ENCODE measurements at places on chromosomes 1 and 21.

DNA sequence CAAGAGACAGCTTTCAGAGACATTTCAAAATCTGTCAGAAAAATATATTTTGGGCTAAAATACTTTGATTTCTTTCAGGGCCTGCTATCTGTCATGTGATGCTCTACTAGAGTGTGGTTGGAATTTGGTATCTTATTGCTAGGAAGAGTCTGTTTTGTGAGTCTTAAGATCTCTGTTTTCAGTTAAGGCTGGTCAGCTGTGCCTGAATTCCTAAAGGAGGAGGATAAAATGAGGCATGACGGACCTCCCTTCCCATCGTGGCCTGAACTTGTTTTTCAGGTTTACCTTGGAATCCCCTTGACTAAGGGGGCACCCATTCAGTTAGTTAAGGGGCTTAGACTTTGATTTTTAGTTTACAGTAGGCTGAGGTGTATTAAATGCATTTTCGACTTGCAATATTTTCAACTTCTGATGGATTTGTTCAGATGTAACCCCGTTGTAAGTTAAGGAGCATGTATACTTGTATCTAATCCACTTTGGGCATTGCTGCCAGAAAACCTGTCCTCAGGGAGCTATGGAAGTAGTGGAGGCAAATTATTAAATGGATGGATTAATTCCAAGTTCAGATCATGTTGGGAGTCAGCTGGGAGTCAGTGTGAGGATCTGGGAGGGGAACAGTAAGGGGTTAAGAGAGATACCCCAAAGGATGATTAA is 18.3 kb downstream of the CAPN2 start:
- DNase-seq: no peak

DNA sequence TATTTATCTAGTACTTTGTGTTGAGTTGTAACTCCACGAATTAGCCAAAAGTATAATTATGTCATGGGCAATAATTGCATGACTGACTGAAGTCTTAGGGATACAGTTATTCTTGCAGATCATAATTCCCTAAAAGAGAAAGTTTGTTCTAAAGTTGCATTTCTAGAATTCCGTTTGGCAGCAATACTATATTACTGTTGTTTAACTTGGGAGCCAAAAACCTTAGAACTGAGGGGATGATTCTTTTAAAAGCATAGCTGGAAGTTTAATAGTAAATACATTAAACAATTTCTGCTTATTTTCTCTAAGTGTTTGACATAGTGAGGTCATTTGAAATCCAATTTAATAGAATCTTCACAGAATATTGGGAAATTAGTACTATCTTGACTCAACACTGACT is 356.4 kb upstream of the ADAMTS5 start:
- no peak for DNase-seq

DNA sequence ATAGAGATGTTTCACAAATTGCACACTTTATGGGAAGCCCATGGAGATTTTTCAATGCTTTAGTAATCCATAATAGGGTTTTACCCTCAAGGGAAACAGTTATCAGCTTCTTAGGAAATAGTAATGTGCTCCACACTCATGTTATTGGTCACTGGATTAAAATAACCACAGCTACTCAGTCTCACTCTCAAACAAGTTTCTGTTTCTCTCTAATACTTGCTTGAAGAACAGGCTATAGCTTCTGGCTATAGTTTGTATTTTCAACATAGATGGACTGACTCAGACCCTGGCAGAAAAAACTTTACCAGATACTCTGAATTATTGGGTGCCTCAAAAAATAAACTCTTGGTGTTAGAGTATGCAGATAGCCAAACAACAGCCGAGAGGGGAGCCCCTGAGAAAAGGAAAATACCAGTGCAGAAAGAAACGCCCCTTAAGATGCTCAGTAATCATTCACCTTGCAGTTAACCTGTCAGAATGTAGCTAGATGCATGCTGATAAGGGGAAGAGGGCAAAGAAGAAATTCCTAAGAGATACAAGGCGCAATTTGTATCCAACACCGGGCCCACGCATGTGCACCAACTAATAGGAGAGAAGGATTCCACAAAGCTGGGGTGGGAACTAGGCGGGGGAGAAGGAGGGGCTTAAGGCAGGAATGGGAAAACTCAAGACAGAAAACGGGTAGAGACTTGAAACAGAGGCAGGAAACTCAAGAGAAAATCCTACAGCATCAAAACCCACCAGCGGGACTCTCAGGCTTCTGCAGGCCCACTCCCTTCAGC is 30.4 kb upstream of the PDE4B start:
- DNase-seq: no peak

GRCh38 chr21:26130249-26130881 is 40.2 kb downstream of the APP start:
- DNase-seq: no peak

DNA sequence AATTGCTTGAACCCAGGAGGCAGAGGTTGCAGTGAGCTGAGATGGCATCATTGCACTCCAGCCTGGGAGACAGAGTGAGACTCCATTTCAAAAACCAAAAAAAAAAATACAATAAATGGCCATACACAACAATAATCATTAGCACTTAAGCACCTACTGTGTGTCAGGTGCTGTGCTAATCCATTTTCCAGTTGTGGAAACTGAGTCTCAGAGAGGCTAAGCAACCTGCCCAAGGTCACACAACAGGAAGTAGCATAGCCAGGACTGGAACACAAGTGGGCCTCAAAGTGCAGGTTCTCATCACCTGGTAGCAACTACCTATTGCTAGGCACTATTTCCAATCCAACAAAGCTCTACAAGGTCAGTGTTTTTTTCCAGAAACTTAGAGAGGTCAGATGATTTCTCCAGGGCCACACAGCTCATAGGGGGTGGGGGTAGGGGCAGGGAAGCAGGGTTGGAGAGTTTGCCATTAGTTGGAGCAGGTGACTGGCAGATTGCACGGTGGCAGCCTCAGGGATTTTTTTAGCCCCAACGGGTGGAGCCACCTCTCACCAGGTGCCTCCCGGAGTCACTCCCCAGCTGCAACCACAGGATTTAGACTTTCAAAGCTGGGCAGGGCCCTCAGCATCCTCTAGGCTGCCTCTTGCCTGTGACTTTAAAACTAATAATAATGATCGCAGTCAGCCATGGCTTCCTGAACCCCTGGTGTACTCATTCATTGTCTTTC is 52.5 kb upstream of the ID3 start:
- DNase-seq: no peak

- DNase-seq: no peak
Observed at GRCh38 chr1:192600275-192600674, 24.7 kb downstream of the RGS1 start.

- DNase-seq: no peak
Observed at GRCh38 chr1:108819878-108820277, 37.0 kb downstream of the AKNAD1 start.

GRCh38 chr1:237736372-237737029 is 154.2 kb downstream of the ZP4 start:
- peak; percentile 8 for DNase-seq

DNA sequence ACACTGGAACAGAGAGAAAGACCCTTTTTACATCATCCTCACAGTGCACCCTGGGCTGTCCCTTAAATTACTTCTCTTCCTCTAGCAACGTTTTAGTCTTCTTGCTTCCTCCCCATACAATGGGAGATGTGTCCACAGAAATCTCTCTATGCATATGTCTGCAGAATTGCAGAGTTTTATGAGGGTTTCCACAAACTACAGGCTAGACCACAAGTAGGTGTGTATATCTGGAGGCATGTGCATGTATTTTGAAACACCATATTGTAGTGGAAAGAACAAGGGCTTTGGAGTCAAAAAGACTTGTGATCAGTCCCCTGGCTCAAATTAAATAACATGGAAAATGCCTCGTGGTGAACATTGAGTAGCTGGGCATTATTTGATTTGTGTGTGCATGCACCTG is 121.3 kb upstream of the IPO9 start:
- DNase-seq: no peak

GRCh38 chr1:148385371-148386030 is 97.6 kb downstream of the PPIAL4G start:
- no peak for DNase-seq

DNA sequence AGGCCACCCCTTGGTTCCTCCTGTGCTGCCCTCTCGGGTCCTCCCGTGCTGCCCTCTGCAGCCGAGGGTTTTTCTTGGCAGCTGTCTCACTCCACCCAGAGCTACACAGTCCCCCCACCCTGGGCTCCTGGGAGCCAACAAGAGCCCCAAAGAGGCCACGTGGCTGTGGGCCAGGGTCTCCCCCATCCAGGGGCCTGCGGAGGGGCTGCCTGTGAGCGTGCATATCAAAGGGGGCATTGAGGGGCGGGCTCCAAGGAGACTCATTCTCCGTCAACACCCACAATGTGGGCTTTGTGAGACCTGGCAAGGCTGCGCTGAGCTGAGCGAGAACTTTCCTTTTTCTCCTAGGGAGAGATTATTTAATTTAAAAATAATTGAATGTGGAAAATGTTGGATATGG is 108.7 kb upstream of the ARHGEF16 start:
- no peak for DNase-seq

DNA sequence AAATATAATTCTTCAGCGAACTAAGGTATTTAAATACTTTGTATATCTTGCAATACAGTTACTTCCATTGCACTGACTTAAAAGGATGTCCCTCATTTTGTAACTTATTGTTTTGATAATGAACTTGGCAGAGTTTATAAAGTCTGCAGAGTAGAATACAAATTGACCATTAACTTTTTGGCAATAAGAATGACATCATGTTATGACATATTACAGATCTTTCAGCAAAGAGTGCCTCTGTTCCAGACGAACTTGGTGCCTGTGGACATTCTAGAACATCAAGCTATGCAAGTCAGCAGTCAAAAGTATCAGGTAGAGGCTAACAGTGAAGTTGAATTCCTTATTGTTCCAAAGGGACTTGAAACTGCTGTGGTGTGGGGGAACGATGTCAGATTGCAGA is 32.9 kb downstream of the HENMT1 start:
- DNase-seq: no peak

DNA sequence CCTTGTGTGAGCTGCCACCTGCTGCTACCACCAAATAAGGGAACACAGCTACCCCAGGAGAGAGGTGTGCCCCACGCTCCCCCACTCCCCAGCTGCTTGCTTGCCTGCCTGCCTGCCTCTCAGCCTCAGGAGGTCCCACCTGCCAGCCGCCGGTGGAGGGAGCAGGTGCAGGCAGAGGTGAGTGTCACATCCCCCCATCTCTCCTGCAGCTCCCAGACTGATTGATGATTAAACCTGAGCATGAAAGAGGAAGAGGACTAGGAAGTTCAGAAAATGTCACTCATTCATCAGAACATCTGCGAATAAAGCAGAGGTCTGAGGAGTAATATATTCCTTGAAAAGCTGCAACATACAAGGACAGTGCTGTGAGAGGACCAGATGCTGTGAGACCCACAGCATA is 58.6 kb upstream of the HIVEP3 start:
- DNase-seq: no peak

GRCh38 chr1:30721812-30722537 is 1.4 kb downstream of the MATN1 start:
- no peak for DNase-seq

DNA sequence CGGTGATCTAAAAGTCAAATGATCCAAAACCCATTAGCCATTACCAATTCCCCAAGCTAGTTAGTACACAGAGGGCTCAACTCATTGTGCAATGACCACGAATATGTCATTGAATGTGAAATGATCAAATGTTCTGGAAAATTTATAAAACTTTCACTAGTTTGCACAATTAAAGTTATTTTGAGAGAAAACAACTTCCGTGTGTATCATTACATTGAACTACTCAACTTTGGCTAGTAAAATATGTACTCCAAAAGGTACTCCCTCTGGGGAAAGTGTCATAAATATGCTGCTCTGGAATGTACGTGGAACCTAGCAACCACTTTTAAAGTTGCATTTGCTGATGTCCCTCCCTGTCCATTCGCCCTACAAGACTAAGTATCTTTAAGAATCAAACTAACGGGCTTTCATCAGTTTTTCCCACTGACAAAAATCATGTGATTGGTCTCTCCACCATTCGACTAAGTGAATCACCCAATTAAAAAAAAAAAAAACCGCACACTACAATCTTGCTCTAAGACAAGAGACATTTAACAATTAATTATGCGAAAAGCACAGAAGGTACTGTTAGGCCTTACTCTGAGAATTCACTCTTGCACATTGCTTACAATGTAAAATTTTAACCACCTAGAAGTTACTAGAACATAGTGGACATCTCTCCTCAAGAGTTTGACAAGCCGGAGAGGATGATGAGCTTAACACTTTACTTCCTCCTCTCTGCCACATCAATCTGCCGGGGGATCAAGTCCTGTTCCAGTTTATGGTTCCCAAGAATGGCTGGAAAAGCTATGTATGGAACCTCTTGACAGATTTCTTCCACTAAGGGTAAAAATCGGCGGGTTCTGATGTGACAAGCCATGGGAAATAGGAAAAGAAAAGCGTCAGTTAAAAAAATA is 1.2 kb downstream of the ACBD3 start:
- no peak for DNase-seq

- DNase-seq: no peak
Observed at GRCh38 chr1:16967095-16967575, 13.3 kb downstream of the MFAP2 start.

- no peak for DNase-seq
Observed at GRCh38 chr1:234782105-234782751, 172.2 kb upstream of the IRF2BP2 start.

DNA sequence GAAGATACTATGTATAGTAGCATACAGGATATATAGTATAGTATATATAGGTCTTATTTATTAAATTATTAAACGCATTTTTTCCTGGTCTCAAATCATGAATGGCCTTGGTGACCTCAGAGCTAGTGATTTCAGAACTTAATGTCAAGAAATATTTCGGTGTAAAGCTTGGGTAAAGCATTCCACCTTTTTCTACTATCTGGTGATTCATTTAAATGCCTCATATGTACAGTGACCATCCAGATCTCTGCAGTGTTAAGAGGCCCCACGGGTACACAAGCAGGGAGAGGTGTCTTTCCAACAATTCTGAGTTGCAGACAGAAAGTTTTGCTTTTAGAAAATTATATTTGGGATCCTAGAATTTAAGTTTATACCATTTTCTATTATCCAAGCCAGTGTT is 626.5 kb downstream of the PTPRC start:
- DNase-seq: no peak

DNA sequence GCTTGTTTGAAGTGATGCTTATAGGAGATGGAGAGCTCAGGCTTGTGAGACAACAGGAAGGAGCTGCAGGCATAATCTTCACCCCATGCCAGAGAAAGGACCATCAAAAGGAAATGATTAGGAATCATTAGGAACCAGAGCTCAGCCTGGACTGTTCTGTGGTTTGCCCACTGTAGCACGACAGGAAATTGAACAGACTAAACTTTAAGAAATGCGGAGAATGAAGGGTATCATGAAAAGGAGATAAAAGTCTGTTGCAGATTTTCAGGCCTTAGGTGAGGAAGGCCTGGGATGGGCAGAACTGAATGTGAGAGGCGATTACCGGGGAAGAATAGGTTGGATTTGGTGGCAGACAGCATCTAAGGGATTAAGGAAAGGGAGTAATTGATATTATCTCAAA is 292.0 kb upstream of the PLXNA2 start:
- no peak for DNase-seq
